ENCODE measurements at places on chromosomes 12 and 14.

DNA sequence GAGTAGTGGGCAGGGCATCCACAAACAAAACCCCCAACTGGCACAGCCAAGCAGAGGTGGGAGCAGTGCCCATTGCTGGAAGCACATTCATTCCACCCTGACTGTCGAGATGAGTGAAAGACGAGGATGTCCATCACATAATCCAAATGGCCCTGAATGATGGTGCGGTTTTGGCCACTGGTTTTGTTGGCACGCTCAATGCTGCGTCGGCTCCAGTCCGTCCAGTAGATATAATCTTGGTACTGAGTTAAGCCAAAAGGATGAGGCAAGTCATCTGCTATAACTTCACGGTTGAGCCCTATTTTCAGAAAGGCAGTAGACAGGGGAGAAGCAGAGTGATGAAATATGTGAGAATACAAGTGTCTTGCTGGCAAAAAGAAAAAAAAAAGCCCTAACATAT is 88.1 kb downstream of the BCL2L14 start:
- DNase-seq: no peak

DNA sequence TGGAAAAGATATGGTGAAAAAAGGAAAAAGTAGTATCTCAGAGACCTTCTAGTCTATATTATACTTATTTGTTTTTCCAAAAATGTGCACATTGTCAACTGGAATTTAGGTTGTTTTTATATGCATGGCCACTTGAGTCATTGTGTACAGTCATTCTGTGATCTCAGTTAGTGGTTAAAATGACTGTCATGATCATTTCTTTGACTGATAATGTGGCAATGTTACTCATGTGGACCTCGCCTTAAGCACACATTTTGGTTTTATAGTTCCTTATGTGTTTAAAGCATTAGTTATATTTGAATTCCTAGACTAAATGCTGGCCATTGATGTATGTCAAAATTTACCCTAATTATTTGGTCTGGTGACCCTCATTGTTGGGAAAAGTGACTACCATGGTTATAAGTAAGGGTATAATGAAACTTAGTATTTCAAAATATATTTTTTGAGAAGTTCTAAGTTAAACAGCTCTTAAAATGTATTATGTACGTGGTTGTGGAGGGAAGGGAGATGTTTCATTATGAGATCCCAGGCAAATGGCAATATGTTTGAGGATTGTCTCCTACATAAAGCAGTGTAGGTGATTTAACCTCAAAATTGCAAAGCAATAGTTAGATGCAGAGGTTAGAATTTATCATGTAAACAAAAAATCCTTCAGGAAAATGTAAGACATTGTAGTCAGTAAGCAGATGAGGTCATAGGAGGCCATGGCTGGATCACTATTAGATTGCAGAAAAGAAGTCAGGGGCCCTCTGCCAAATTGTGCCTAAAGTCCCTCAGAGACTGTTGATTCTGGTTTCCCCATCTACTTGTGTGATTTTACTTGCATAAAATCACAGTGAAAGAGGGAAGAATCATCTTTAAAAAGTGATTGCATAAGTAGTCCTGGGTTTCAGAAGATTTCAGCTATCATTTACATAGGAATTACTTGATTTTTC is 17.5 kb downstream of the PNMA1 start:
- DNase-seq: no peak

- DNase-seq: no peak
These were observed 1.6 kb downstream of the AMN1 start for GRCh38 chr12:31727192-31727591.

DNA sequence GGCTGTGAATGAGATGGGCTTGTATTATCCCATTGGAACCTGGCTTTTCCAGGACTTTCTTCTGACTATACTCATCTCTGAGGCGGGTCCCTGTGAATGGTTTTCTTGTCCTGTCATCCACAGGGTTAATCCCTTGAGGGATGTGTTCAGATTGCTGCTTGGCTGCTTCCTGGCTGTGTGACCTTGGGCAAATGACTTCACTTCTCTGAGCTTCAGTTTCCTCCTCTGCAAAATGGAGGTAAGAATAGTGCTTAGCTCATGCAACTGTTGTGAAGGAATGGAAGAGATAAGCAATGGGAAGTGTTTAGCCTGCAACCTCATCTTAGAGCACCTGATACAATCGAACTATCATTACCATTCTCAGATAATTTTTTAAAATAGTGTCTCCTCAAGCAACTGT is 32.1 kb upstream of the PPP1CC start:
- no peak for DNase-seq

DNA sequence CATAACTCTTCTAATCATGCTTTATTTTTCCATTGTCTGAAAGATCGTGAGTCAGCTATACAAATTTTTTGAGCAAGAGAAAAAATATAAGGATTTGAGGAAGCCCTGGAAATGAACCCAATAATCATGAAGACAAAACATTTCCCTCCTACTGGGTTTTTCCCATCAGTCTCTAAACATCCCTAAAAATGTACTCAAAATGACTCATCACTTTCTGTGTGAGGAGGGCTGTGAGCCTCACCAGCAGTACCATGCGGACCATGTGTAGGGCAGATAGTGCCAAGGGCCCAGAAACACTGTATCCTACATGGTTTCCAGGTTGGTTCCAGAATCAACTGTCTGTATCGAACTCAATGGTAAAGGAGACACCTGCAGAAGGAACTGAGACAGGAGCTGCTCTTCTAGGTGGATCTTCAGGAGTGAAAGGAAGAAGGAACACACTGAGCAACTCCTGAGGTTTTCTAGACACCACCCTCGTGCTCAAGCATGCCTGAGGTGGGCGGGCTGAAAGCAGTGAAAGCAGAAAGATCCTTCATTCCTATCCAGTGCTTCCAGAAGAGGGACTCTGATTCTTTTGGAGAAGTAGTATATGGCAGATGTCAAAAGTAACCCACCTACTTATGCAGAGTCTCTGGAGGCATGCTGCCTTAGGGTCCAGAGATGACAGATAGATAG is 48.6 kb upstream of the RHOJ start:
- DNase-seq: no peak

GRCh38 chr12:18907728-18908127 is 169.8 kb downstream of the CAPZA3 start:
- no peak for DNase-seq

DNA sequence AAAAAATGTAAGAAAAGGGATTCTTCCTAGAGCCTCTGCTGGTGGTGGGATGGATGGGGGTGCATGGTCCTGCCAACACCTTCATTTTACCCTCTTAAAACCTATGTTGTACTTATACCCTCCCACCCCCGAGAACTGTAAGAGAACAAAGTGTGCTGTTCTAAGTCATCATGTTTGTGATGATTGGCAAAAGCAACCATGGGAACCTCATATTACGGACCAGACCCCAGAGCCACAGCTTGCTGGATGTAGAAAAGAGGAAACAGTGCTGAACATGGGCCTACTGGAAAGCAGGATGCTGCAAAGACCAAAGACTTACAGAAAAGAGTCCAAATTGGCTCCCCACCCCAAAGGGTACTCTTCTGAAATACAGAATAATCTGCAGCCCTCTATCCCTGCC is 311.2 kb downstream of the DUSP6 start:
- DNase-seq: no peak

- no peak for DNase-seq
These were observed 11.7 kb upstream of the NGDN start for GRCh38 chr14:23457587-23458445.

DNA sequence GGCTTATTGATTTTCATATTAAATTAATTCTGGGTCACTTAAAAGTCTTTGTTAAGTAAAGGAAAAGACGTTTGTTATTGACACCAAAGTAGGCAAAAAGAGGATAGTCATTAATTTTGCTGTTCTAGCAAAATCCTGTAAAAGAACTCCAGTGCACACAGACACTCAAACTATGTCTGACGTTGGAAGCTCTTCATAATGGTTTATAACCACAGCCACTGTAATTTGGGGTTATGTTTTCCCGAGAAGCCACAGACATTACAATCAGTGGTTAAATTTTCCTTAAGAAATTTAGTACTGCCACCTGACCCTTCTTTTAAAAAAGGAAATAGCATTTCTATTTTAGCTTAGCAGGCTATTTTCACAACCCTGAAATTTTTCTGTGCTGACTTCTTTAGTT is 267.5 kb downstream of the CCDC91 start:
- DNase-seq: no peak

DNA sequence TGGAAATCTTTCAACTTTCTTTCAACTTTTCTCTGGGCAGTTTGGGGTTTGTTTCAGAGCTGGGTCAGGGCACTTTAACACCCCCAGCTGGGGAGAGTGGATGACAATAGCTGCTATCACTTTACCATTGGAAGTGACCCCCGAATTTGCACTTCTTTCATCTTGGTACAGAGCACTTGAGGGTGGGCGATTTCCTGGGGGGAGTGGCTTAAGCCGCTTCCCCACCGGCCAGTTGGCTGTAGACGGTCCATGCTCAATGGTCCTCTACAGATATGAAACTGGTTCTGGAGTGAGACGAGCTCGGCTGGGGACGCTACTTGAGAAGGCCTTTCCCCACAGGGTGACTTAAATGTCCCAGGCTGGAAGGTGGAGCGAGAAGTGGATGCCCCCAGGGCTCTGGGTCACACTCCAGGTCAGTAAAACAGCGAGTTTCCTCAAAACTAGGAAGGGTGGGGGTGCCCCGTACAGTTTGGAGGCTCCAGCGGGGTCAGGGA is at the start of gene VRTN:
VRTN (plus strand) TSS at position 231 of the 494 bp plus-strand sequence. CDS start 8,313 bp downstream, outside the sequence.
- DNase-seq: no peak

GRCh38 chr12:12983420-12984035 is 16.5 kb downstream of the HEBP1 start:
- DNase-seq: no peak

DNA sequence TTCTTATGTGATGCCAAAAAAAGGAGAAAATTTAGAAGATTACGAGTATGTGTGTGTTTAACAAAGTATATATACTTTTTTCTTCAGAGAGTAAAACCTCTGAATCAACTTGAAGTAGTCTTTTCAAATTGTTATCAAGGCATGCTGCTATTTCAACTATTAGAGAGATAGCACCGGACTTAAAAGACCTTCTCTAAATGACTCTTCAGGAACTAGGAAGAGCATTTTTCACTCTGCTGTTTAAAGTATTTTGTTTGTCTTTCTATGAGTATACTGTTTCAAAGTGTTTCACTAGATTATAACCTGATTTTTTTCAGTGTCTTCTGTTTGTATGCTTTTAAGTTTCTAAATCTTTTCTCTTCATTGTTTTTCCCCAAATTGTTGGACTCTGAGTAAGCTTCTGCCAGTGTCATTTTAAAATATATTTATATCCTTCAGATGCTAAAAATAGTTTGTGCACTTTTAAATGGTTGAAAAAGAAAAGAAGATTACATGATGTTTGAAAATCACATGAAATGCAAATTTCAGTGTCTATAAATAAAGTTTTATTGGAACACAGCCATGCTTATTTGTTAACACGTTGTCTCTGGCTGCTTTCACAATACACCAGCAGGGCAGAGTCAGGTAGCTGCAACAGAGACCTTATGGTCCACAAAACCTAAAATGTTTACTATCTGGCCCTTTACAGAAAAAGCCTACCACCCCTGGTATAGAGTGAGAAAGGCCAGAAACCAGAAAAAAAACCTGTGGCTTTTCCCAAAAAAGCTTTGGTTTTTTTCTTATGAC is 21.3 kb downstream of the CRADD start:
- no peak for DNase-seq

GRCh38 chr12:13095266-13095995 is 8.0 kb downstream of the GSG1 start:
- DNase-seq: no peak

GRCh38 chr12:30361145-30361544 is 334.5 kb downstream of the IPO8 start:
- DNase-seq: no peak

DNA sequence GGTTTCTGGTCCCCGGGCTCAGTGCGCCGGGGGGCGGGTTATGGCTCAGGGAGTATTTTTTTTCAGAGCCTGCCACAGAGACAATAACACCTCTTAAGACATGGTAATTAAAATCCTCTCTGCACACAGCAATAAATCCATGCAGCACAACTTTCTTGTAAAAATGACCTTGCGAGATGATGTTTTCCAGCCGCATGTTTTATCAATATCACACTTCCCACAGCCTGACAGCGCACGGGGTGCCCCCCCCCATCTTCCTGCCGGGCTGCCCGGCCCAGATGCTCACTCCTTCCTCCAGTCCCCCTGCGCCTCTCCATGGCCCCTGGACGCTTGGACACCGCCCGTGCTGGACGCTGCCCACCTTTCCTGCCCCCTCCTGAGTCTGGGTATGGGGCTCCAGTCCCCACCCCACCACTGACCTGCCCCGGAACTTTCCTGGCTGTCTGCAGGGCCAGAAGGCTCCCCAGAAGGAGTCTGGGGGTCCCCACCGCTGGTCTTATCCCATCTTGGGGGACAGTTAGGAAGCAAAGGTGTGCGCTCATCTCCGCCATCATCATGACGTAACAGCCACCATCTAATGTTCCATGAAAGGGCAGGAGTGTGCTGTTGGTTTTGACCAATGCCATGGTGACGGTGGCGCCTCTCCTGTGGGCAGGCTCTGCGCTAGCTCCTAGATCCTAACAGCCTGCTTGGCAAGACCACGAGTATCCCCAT is 182.9 kb downstream of the KIF26A start:
- no peak for DNase-seq

GRCh38 chr14:75717729-75718128 is 56.7 kb downstream of the TTLL5 start:
- no peak for DNase-seq

DNA sequence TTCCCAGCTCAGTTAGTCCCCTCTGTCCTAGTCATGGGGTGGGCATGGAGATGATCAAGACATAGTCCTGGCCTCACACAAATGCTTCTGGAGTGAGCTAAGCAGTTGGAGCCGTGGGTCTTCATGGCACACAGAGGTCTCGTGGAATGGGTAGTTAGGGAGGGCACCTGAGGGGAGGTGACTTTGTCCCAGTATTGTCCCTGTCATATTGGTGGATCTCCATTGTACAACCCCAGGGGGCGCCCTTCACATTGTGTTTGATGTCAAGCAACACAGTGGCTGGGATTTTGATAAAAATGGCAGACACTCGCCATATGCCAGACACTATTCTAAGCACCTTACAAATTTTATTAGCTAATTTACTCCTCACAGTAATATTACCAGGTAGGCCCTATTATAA is 175.4 kb upstream of the LHX5 start:
- DNase-seq: no peak

DNA sequence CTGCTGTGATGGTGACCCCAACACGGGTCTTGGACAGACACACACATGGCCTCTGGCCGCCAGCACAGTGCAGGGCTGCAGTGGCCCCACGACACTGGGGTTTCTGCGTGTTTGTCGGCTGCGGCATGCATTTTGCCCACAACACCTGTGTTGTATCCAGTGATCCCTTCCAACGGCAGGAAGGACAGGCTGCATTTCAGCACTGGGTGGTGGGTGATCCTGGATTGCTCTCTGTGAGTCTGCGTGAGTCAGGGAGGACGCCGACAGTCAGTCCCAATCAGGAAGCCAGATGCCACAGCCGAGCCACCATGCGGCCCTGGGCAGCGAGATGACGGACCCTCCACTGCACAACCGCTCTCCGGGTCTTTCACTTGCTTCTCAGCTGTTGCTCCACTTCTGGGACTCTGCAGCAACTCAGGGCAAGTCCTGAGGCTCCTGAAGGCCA is 20.6 kb downstream of the LRTM2 start:
- DNase-seq: no peak

DNA sequence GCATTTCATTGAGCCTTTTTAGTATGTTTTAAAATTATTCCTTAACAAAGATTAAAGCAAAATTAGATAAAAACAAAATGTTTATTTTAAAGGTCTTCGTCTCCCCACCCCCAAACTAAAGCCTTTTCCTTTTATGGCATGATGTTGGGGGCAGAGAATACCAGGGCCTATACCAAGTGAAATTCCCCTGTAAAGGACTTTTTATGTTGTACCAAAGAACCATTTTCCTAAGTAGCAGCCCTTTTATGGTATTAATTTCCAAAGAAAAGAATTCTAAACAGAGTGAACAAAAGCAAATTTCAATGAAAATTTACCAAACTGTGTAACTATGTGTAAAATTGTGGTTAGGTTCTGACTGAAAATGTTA is 71.9 kb upstream of the GNPNAT1 start:
- no peak for DNase-seq

Measured in esophagus squamous epithelium (tissue), 5 donors.